ENCODE measurements at places on chromosomes 4 and X.

GRCh38 chrX:44529310-44529709 is 13.3 kb downstream of the FUNDC1 start:
- DNase-seq, result no peak

DNA sequence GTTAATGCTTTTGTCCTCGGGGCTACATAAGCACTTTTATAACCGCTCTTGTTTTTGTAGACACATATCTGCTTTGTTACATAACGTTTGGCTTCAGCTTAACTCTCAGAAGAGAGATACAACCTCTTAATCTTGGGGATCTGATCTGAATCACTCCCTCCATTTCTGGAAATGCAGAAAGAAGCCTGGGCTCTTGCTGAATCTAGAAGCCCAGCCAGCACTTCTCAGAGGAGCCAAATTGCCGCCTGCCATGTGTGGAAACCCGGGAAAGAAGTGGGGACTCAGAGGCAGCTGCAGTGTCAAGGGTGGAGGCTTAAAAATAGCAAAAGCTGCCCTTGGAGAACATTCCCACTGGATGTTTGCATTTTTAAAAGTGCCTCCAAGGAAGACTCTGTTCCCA is 69.3 kb upstream of the LDB2 start:
- DNase-seq, result no peak

DNA sequence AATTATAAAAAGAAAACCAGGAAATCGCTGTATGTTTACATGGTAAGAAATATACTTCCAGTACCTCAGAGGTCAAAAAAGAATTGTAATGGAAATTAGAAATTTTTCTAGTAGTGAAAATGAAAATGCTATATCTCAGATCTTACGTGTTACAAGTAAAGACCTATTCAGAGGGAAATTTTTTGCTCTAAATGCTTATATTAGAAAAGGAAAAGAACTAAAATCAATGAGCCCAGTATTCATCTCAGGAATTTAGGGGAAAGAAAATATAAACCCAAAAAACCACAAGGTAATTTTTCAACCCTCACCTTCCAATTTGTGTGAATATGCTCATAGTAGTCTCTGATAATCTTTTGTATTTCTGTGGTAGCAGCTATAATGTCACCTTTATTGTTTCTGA is 145.6 kb downstream of the RAP1GDS1 start:
- no peak for DNase-seq

GRCh38 chr4:153884325-153884724 is 95.4 kb upstream of the SFRP2 start:
- no peak for DNase-seq

GRCh38 chr4:88144866-88145300 is 13.6 kb downstream of the ABCG2 start:
- no peak for DNase-seq

DNA sequence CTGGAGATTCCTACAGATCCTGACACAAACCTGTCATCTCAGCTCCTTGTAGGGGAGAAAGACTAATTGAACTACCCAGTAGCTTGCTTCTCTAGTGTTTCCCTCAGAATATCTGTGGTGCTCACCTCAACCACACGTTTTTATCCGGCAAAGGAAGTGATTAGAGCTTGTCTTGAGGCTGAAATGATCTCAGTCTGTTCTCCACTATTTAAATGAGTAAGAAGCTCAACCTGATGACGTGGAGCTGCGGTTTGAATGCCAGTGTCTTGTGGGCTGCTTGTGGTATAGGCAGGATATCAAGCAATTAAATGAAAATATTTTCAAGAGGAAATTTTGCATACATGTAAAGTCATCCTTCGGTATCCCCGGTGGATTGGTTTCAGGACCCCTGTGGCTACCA is 270.2 kb downstream of the TLL1 start:
- no peak for DNase-seq

DNA sequence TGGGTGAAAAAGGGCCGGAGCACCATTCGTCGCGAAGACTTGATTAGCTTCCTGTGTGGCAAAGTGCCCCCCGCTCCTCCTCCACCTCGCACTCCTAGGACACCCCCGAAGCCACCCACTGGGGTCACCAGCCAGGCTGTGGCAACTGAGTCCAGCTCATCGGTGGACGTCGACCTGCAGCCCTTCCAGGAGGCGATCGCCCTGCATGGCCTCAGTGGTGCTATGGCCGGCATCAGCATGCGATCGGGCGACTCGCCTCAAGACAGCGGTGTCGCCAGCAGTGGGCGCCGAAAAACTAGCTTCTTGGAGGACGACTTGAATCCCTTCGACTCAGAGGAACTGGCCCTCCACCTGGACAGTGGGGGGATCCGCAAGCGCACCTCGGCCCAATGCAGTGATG is 126.8 kb upstream of the CXorf66 start:
- DNase-seq, result no peak

GRCh38 chr4:183348706-183349659 is 26.8 kb upstream of the CLDN24 start:
- no peak for DNase-seq

DNA sequence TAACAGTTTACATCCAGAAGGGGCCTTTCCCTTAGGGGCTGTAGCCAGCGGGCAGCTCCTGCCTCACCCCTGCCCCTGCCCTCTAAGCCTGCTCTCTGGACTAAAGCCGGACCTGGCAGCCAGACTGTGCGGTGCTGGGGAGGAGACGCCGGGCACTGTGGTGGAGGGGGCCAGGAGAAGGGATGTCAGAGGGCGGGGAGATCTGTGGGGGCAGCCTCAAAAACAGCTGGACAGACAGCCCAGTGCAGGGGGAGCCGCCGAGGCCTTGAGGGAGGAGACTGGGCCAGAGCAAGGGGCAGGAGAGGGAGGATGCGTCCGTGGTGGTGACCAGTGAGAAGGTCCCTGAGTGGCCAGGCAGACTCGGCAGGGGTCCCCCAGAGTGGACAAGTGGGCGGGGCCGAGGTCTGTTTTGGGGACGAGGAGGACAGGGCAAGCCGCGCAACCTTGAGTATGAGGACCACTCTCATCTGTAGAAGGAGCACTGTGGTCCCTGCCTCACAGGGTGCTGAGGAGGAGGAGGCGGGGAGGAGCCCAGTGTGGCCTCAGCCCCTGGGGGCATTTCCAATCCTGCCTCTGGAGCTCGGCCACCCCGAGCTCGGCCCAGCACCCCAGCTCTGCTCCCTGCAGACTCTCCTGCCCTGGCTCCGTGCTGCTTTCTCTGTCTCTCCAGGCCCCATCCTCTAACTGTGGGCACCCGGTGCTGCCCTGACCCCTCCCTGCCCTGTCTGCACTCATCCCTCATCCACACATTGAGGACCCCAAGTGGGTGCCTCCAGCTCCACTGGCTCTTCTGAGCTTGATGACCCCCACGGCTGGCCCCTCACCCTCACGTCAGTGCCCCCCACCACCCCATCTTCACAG is 59.2 kb upstream of the NKX1-1 start:
- DNase-seq, result no peak

GRCh38 chr4:129098531-129099001 is 2.6 kb downstream of the C4orf33 start:
- no peak for DNase-seq

DNA sequence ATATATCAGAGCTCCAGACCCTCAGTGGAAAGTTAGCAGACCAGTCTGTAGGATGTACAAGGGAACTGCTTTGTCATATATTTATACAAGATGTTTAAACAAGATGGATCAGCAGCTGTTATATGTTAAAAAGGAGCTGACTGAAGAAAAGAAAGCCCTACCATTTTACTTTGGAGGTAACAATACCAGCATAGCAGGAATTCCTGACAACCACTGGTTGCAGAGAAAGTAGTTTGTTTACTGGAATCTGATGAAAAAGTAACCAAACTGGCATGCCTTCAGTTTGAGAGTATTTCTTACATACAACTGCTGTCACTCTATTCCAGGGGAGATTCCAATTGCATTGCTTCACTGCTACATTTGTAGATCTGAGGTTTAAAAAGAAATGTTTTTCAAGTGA is 49.5 kb upstream of the GABRQ start:
- no peak for DNase-seq

GRCh38 chrX:101552714-101553113 is 2.4 kb downstream of the ARMCX1 start:
- no peak for DNase-seq

DNA sequence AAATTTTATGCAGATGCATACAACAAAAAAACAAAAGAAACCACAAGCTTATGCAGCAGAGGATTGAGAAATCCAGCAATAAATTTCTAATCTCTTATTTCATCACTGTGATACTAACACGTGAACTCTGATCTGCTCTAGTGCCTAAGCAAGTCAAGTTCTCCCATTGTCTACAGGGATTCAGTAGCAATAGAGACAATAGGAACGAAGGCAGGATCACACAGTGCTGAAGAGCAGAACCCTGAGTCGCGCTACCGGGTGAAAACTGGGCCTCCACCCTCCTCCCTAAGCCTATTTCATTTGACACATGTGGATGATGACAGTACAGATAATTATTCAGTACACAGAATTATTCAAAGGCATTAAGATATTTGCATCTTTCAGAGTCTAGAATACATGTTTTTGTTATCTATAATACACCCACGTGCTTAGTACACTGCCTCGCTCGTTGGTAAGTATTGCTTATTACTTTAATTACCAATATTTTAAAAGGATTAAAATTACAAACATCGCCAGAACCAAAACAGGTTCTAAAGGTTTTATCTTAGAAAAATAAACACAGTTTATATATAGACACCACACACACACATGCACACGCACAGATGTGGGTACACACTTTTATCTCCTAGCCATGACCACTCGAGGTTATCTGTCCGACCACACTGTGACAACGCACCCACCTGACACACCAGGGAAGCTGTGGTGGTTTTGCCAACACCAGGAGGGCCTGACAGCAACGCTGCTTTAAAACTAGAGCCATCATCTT is 60.1 kb downstream of the RFC1 start:
- no peak for DNase-seq

GRCh38 chr4:7638489-7638888 is 203.8 kb upstream of the PSAPL1 start:
- no peak for DNase-seq

GRCh38 chrX:9612146-9612505 is 147.3 kb downstream of the TBL1X start:
- no peak for DNase-seq

GRCh38 chr4:8238036-8238511 is 31.5 kb upstream of the HTRA3 start:
- peak; percentile 18 for DNase-seq

GRCh38 chr4:6208416-6208815 is 8.1 kb upstream of the JAKMIP1 start:
- DNase-seq, result no peak

DNA sequence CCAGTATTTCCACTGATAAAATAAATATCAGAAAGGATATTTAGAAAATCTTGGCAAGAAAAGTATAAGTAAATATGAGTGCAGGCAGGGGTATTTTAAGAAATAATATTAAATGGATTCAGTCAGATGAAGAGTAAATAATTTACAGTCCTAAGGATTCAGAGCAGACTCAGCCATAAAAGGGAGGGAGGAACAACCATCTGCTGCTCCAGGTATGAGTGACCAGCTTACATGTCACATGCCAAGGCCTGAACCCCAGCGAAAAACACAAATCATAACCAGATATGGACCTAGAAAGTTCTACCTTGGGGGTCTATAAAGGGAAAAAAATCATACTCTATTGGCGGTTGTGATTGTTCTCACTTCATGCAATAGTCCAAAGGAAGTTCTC is 166.8 kb downstream of the COL4A6 start:
- no peak for DNase-seq

DNA sequence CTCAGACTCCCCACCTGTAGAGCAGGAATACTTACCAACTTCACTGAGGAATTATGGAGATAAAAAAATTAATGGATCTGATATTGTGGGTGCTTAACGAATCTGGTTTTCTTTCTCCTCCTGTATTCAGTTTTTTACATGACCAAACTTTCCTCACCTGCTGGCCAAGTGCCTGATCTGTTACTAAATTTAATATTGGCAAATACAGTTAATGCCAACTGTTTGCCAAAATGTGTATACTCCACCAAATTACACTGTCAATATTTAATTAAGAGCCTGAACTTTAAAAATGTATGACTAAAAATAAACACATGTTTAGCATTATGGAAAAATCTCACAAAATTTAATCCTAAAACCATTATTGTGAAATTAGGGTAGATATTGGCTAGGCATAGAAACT is 3.3 kb downstream of the PGRMC2 start:
- DNase-seq, result no peak

GRCh38 chr4:14877246-14878225 is 124.7 kb upstream of the CPEB2 start:
- DNase-seq, result peak; percentile 12

DNA sequence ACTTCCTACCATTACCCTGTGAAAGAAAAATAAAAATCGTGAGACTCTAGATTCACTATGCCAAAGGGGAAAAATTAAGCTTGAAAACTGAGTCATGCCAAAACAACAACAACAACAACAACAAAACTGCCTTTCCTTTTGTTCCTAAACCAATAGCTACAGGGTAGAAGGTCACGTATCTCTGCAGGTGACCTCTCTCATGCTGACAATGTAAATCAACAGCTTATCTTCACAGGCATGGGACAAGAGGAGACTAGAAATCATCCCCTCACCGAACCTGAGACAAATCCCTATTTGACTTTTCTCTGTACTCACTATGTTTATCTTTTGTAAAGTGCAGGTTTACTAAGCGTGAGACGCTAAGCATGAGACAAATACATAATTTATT is 20.5 kb upstream of the AADAT start:
- DNase-seq, result no peak

DNA sequence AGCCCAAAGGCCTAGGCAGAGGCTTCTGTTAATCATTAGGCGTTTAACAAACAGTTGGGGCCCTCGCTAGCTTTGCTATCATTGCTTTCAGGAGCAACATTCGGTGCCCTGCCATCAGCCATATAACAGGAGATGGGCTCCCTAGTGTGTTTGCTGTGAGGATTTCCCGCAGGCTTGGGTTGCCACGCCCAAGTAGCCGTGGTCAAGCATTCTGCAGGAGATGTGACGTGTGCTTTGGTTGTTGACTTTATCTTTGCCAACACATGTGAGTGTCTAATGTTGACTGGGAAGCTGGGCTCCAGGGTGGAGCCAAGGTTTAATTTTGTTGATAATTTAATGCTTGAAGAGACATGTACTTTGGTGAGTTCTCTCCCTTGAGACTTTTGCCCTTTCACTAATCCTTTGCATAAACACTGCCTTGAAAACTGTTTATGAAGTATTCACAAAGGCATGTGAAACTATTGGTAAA is 184.6 kb upstream of the KIT start:
- no peak for DNase-seq

DNA sequence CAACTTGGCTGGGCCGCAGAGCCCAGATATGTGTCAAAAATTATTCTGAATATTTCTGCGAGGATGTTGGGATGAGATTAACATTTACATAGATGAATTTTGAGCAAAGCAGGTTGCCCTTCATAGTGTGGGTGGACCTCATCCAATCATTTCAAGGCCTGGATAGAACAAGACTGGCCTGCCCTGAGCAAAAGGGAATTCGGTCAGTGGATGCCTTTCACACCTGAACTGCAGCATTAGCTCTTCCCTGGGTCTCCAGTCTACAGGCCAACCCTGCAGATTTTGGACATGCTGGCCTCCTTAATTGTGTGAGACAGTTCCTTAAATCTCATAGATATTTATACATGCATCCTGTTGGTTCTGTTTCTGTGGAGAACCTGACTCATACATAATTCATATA is 32.4 kb upstream of the SLC10A4 start:
- no peak for DNase-seq

- DNase-seq, result peak; percentile 64
These were observed 14.1 kb downstream of the CD40LG start for GRCh38 chrX:136662104-136662503.
